ENCODE measurements at places on chromosomes 5 and 9.

DNA sequence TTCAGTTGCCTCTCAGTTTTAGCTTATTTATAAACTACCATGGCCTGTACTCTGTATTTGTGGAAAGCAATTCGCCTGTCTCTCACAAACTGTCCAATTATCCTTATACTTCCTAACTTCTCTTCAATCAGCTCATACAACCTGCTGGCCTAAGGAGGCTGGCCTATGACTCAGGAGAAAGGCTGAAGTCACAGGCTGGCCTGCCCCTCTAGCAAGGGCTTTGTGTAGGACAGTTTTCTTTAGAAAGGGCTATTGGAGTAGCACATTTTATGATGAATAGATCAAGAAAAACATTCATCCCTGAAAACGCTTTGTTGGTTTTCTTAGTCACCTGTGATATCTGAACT, 988.7 kb upstream of the ARRDC3 start:
- DNase-seq, result no peak

DNA sequence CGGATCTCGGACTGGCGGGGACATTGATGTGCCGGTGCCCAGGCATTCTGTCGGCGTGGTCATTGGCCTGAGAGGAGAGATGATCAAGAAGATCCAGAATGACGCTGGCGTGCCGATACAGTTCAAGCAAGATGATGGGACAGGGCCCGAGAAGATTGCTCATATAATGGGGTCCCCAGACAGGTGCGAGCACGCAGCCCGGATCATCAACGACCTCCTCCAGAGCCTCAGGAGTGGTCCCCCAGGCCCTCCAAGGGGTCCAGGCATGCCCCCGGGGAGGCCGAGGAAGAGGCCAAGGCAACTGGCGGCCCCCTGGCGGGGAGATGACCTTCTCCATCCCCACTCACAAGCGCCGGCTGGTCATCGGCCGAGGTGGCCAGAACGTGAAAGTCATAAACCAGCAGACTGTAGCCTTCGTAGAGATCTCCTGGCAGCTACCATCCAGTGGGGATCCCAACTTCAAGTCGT, 106.5 kb upstream of the MTAP start:
- DNase-seq, result peak; percentile 78

DNA sequence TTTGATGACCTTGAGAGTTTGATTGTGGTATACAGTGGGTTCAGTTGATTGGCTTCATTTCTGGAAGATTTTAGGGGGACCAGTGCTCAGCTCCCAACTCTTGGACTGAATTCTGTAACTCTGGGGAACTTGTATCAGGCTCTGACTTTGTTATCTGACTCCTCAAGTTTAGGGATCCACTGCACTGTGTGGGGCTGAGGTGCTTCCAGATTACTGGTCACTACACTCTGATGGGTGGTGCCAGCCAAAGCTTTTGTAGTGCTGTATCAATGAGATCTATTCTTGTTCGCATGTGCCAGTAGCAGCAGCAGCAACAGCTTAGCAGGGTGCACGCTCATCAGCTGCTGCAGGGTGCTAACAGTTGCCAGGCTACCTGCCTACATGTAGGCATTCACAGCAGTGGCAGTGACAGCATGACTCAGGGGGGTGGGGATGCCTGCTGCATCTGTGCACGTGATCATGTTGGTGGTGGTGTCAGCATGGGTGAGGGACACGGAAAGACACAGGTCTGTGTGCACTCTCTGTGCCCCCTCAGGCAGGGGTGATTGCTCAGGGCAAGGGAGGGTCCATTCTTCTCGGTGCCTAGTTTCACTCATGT, 438.8 kb upstream of the SEMA6A start:
- DNase-seq, result no peak

- no peak for DNase-seq
Observed at GRCh38 chr9:2560180-2560579, 61.4 kb upstream of the VLDLR start.

DNA sequence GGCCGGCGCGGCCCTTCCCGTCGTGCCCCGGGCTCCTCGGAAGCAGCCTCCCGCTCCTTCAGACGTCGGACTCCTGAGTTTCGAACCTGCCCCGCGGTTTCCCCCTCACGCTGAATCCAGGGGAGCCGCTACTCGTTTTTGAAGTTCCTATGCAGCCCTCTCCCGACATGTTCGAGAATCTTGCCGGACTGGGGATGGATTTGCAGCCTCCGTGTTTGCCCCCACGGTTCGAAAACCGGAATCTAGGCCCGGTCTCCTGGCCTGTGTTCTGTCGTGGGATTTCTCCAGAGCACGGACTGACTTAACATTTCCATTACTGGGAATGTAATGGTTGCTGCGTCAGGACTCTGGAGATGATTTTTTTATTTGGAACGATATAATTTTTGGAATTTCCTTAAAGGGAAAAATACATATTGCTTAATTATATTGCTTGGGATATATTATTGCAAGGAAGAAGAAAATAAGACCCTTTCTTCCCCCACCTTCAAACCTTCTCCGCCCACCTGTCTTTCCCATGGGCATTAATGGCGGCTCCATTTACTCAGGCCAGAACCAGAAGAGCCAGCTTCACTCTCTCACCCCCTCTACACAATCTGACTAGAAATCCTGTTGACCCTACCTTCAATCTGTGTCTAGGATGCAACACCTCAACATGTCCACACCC, 8.5 kb upstream of the MGAT1 start:
- DNase-seq, result no peak

GRCh38 chr9:133960568-133961129, 31.5 kb downstream of the VAV2 start:
- no peak for DNase-seq

GRCh38 chr5:98791001-98791519, 17.6 kb downstream of the RGMB start:
- no peak for DNase-seq

DNA sequence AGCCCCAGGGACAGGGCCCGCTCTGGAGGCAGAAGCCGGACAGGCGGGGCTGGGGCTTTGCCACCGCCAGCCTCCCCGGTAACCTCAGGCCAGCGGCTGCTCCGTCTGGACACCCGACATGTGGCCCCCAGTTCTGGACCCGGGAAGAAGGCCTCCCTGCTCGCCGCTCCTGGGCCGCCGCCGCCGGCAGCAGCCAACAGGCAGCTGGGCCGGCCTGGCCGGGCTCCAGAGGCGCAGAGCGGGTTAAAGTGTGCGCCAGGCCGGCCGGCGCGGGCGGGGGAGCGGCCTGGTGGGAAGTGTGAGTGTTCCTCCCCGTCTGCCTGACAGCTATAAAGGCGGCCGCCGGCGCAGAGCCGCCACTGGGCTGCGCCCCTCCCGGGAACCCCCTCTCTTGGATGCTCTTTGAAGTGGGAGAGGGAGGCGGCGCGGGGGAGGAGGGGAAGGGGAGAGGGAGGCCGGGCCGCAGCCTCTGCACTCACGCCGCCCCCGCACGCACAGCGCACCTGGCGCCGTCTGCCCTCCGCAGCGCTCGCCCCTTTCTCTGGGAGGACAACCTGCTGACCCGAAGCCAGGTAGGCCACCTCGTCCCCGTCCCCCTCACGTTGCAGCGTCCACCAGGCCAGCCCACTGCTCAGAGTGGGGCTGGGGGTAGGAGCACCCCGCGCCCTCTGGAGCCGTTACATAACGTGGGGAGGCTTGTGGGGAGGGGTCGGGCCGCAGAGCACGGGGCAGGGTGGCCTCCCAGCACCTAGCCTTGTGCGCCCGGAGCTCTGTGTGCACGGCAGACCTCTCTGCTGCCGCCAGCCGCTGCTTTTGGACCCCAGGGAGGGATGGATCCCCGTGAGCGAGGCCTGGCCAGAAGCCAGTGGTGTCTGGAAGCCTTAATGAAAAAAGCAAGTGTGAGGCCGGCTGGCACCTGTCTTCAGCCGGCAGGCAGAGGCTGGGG, at the start of gene ADAMTSL2:
TSS of gene ADAMTSL2 (plus strand) at position 359 of the 946 bp plus-strand sequence. CDS start 2,009 bp downstream, outside the sequence.
- peak; percentile 83 for DNase-seq

GRCh38 chr9:128636556-128637530, 19.8 kb downstream of the DYNC2I2 start:
- no peak for DNase-seq

DNA sequence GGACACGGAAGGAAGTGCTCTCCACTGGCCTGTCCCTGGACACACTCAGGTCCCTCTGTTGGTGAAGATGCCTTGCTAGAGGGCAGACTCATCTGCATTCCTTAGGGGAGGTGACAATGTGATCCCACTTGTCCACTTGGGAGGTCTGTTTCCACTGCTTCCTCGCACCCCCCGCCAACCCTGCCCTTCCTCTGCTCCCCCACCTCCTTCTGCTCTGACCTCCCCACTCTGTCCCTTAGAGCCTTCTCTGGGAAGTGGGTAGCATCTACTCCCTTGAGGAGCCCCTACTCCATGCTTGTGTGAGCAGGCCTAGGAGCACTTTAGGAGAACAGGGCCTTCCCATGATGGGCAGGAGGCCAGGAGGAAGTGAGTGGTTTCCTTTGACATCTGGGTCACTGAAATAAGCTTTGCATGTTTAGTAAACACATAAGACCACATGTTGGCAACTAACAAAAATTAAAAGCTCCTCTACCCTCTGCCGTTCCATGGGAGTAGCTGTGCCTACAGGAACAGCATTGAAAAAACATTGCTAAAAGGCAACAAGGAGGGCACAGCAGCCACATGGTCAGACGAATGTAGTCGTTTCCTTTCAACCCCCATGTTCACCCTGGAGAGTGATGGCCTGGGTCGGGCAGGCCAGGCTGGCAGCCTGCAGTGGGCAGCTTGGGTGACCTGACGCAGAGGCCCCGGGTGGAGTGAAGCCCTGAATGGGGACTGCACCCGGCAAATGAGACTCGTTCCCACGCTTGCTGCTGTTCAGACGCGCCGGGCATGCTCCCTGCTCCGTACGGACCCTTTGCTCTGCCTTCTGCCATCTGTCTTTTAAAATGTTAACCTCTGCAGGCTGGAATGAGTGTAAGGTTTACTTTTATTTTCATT, 634.0 kb downstream of the IRX1 start:
- DNase-seq, result no peak

DNA sequence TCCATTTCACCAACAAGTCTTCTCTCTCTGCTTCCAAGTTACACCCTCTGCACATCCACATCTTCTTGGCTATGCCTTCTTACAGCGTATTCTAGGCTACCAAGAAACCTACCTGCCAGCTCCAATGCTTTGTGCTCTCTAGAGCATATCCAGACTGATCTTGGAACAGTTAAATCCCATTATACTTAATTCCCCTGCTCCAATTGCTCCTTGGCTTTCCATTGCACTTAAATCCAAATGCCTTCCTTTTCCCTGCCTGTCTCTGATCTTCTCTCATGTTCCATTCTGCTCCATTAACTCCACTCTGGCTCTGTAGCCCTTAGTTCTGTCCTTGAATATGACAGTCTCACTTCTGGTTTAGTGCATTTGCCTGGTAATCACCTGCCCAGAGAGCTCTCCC, 322.4 kb downstream of the LRRC70 start:
- DNase-seq, result no peak

DNA sequence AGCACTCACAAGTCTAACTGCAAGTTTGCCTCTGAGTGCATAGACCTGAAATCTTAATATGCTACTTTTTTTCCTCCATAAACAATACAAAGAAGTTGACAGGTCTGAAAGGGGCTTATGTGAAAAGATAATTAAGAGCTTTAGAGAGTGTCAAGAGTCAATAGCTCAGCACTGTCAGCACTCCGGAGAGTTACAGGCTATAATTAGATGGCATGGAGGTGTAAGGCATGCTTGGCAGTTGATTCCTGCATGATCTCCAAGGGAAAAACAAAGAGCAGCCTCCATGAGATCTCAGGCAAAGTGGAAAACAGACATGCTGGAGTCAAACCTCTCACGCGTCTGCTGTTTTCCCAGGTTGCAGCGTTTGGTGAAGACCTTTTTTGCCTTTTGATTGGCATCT, 468.7 kb downstream of the TLE4 start:
- no peak for DNase-seq

GRCh38 chr5:31382051-31382878, 149.6 kb downstream of the DROSHA start:
- DNase-seq, result no peak

DNA sequence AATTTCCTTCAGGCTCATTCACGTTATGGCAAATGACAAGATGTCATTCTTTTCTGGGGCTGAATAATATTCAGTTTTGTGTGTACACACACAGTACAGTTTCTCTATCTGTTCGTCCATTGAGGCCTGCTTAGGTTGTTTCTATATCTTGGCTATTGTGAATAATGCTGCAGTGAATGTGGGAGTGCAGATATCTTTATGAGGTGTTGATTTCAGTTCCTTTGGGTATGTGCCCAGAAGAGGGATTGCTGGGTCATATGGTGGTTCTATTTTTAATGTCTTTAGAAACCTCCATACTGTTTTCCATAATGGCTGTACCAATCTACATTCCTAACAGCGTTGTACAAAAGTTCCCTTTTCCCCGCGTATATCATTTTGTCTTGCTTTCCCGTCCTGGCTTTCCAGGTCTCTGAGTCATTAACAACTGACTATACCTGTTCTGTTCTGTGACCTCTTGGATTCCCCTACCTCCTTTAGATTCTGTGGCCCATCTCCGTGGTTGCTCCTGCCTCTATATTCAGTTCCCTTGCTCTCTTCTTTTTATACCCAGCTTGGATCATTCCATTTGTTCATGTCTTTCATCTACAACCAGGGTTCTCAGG, 6.8 kb downstream of the SNX30 start:
- no peak for DNase-seq

GRCh38 chr5:105687493-105687892, 1983.2 kb downstream of the EFNA5 start:
- no peak for DNase-seq

DNA sequence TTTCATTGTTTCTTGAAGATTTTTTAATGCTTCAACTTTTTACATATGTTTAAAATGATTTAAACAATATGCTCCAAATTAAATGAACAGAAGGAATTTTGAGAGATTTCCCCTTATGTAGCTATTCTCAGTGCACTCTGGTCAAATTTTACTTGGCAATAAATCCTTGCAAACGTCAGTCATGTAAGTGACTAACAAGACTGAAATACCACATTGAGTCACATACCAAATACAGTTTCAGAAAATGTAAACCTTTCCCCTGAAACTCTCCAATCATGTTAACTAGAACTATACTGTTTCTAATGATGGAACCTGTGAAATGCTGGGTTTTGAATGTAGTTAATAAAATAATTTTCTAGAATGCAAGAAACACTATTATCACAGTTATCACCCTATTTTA, 29.6 kb downstream of the SAR1B start:
- no peak for DNase-seq

GRCh38 chr5:76406014-76406413, 2.9 kb downstream of the IQGAP2 start:
- DNase-seq, result no peak

DNA sequence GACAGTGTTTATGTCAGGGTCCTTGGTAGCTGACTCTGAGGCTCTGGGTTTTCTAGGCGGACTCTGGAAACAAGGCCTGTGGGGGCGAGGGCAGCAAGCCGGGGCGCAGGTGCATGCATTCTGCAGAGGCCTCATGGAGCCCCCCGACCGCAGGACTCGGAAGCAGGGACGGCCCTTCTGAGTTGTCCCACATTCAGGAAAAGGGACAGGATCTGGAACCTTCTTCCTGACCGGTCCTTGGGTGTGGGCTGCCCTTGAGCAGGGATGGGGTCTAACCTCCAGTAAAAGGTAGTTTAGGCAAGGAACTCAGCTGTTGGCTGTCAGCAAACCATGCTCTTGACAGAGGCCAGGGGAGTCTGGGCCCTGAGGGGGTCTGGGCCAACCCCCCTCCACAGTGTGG, 7.4 kb upstream of the COL5A1 start:
- DNase-seq, result peak; percentile 63

Data from left lung (tissue), 14 donors.